Karpas-422 (cell line): ENCODE measurements at places on chromosomes 12 and 14.

GRCh38 chr12:114751712-114752111 lies 67.7 kb upstream of the TBX3 start:
- DNase-seq = no peak

DNA sequence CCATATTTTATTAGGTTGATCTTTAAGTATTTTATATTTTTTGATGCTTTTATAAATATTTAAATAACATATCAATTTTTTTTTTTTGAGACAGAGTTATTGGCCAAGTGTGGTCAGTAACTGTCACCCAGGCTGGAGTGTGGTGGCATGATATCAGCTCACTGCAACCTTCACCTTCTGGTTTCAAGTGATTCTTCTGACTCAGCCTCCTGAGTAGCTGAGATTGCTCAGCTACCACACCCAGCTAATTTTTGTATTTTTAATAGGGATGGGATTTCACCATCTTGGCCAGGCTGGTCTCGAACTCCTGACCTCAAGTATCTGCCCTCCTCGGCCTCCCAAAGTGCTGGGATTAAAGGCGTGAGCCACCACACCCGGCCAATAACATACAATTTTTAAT lies 71.1 kb downstream of the FUT8 start:
- no peak for DNase-seq

DNA sequence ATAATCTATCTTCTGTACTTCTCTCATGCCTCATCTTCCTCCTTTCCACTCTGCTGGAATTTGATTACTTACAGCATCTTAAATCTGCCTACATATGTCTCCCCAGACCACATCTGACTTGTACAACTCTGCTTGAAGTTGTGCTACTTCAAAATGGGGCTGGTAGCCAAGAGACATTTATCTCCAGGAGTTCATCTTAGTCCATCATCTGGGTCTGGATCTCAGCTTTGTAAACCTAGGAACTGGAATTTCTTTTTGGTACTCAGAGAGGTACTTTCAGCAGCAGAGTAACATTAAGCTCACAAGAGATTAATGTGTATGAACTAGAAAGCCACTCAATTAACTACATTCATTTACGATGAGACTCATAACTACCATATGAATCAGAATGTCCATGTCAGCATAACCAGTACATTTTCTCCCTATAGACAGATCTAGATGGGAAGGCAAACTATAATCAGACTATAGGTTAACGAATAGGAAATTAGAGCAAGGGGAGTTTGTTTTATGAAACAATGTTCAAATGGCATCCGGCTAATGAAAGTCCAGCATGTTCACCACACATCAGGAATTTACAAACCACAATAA lies 178.8 kb downstream of the CEP128 start:
- DNase-seq = no peak

- no peak for DNase-seq
Measured at GRCh38 chr14:54219261-54220070, 177.3 kb upstream of the CDKN3 start.

DNA sequence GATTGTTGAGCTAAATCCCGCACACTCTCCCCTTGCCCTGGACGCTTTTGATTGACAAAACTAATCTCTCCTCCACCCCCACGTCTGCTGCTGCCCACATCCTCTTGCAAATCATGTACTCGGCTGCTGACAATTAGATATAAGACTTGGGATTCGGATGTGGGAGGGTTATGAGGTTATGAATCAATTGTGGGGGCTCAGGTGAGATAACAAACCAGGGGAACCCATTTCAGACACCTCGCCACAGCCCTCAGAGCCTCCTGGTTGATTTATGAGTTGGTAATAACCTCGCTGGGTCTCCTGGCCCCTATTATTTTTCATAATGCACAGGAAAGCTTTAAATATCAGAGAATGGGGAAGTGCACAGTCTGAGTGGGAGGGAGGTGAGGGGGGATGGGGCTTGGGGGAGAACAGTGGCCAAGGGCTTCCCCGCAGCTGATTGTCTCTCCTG lies 449.9 kb downstream of the DPF3 start:
- DNase-seq = peak; percentile 82

GRCh38 chr12:132454933-132455418 lies 35.0 kb upstream of the FBRSL1 start:
- no peak for DNase-seq

GRCh38 chr12:102950950-102951619 lies 6.4 kb upstream of the ASCL1 start:
- no peak for DNase-seq

DNA sequence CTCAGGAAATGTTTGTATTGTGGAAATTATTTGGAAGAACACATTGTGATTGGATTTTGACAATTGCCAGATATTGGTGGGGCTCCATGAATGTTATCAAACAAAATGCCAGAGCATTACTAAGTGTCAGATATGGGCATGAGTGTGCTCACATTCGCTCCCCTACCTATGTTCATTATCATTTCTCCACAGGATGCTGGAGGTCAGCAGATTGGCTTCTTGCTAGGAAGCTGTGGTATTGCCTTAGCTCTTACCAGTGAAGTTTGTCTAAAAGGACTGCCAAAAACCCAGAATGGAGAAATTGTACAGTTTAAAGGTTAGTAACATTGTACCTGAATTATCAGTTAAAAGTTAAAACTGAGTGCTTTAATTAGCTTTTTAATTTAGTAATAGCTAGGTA lies 78.3 kb upstream of the ATF1 start:
- no peak for DNase-seq

DNA sequence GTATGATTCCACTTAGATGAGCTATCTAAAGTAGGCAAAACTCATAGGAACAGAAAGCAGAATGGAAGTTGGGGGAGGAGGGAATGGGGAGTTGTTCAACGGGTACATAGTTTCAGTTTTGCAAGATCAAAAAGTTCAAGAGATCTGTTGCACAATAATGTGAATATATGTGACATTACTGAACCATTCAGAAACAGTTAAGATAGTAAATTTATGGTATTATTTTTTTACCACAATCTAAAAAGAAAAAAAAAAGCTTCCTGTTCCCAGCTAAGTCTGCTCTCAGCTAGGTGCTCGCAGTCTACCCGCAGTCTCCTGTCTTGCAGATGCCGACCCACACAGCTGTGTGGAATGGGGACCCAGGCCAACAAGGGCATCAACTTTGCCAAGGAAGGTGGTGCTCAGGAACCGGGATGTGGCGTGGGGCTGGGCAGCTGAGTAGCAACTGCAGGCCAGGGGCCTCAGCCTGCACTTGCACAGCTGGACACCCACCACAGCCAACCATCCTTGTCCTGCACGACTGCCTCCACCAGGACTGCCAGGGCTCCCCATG lies 15.3 kb upstream of the ANO6 start:
- no peak for DNase-seq

DNA sequence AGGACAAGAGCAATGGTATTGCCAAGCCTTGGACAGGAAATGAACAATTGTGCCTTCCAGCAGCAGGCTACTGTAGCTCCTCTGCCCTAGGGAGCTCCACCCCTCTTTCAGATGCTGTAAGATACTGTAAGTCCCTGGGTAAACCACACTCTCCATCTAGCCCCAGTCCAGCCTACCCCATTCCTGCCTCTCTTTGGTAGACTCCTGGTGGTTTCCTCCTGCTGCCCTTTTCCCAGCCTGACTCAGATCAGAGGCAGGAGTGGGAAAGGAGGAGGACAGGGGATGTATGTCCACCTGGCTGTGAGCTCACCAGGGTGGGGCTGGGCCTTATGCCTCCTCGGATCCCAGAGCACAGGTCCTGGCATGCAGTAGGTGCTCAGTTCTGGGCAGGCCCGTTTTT lies 174.6 kb downstream of the ESRRB start:
- DNase-seq = no peak

DNA sequence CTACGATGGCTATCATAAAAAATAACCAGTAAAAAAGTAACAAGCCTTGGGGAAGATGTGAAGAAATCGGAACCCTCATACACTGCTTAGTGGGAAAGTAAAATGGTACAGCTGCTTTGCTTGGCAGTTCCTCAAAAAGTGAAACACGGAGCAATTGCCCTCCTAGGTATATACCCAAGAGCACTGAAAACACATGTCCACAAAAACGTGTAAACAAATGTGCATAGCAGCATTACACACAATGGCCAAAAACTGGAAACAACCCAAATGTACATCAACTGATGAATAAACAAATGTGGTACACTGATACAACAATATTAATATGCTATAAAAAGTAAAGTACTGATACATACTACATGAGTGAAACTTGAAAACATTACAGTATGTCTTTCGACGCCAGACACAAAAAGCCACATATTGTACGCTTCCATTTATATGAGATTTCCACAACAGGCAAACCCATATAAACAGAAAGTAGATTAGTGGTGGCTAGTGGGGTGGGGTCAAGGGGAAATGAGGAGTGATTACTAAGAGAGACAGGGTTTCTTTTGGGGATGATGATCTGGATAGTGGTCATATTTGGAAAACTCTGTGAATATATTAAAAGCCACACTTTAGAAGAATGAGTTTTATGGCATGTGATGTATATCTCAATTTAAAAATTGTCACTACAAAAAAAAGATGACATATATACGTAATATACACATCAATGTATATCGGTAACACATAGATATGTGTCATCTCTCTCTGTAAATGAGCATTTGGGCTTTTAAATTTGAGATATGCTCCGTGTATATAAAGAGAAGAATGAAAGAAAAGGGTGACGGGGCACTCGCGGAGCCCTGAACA lies 996 bp downstream of the SLC41A2 start:
- DNase-seq = no peak

DNA sequence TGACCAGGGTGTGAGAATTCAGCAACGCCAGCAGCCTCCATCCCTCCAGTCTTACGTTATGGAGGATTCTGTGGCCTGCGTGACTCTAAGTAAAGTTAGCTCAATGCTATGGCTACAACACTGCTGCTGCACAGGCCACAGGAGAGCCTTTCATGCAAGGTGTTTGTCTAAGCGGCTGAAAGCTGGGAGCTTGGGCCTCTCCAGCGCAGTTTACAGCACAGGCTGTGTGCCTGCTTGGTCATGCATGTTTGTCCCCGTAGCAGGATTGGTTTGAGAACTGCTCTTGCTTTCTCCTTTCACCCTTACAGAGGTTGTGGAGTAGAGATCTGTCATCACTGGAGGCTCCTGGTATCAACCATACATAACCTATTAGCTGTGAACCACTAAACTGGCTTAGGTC lies 113.1 kb upstream of the TMCC3 start:
- no peak for DNase-seq

DNA sequence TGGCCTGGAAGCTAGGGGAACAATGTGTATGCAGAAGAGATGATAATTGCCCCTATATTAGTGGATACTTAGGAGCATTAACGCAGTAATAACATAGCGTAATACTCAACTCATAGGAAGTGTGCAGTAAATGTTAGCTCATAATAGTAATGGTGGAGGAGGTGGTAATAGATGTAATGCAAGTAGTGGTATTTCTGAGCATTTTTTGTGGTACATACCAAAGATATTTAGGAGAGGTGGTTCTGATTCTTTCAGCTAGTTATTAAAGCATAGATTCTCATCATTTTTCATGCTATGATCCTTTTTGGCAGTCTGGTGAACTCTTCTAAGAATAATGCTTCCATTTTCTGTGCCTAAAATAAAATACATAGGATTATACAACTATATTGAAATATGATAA lies 233.1 kb downstream of the PTPRO start:
- DNase-seq = no peak

GRCh38 chr12:46916796-46917419 lies 91.1 kb upstream of the SLC38A4 start:
- no peak for DNase-seq

DNA sequence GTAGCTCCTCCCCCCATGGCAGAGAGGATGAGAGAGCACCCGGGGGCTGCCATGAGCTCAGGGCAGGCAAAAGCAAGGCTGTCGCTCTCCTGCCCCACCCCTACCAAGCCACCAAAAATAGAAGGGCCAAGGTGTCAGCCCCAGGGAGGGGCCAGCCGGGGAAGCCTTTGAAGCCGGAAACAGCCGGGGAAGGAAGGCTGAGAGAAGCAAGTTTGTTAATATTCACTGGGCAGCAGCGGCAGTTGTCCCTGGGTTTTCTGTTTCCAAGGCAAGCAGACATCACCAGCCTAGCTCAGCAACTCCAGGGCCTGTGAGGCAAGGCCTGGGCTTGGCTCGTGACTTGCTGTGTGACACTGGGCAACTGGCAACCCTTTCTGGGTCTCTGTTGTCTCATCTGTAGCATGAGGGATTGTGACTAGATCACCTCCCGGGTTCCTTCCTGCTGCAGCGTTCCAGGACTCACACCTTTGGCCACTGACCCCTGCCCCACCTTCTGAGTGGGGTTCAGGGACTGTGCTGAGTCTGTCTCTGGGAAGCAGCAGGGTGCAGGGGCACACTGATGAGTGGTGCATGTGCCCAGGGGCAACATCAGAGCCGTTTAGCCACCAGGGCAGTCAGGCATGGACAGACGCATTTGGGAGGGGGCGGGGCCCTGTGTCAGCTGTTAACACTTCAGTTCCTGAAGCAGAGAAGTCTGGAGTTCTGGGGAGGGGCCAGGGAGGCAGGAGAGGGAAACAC lies 24.3 kb downstream of the SYNDIG1L start:
- DNase-seq = peak; percentile 80

DNA sequence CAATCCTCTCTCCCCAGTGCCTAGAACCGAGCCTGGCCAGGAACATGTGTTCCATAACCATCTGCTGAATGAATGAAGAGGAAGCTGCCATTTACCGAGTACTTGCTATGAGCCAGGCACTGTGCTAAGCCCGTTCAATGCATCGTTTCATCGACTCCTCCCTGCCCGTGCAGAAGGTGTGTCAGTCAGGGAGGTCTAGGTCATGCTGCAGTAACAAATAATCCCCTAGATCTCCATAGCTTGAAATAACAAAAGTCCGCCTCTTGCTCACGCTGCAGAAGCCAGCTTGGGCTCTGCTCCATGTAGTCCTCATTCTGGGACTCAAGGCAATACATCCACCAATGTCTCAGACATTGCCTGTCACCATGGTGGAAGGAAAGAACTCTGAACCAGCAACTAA lies 101.3 kb downstream of the SCARB1 start:
- no peak for DNase-seq

DNA sequence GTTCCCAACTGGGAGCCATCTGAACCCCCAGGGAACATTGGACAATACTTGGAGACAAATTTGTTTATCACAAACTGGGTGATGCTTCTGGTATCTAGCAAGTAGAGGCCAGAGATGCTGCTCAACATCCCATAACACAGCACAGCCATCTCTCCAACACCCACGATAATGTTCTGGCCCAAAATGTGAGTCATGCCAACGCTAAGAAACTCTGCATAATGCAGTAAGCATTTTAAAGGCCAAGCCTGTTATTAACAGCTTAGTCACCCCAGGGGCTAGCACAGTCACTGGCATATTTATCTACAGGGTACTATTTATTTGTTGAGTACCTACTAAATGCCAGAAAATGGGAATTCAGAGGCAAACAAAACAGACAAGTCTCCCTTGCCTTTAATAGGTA lies 873.1 kb upstream of the TMEM132C start:
- DNase-seq = no peak

- no peak for DNase-seq
Measured at GRCh38 chr14:89137526-89138163, 279.4 kb downstream of the FOXN3 start.

DNA sequence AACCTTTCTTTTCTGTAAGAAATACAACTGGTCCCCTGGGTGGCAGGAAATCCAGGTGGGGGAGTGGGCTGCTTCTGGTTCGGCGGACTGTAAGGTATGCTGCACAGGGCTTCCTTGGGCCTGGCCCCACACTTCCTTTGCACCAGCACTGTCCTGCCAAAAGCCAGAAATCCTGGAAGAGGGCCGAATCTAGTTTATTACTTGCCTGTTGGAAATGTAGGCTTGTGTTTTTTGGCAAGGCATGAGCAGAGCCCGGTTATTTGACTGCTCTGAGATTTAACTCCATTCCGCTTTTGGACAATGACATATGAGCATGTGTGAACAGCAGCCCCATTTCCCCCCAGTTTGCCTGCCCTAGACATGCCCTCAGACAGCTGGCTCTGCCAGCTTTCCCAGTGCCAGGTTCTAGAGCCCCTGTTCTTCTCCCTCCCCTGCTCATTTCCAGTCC lies 86.6 kb downstream of the BORCS5 start:
- DNase-seq = no peak
